Activated CD4-positive, alpha-beta T cell treated with anti-CD3 and anti-CD28 coated beads, Interleukin-2, amount 50 U/mL, for 16 hours (primary cell): ENCODE measurements at places on chromosomes 2 and 18.

- no peak for DNase-seq
These were observed 219.3 kb upstream of the FOSL2 start for GRCh38 chr2:28173377-28173776.

- no peak for DNase-seq
These were observed 290.8 kb downstream of the PRKCE start for GRCh38 chr2:45942237-45942738.

- DNase-seq, result no peak
These were observed 641.6 kb downstream of the SUCLG1 start for GRCh38 chr2:83817511-83817910.

DNA sequence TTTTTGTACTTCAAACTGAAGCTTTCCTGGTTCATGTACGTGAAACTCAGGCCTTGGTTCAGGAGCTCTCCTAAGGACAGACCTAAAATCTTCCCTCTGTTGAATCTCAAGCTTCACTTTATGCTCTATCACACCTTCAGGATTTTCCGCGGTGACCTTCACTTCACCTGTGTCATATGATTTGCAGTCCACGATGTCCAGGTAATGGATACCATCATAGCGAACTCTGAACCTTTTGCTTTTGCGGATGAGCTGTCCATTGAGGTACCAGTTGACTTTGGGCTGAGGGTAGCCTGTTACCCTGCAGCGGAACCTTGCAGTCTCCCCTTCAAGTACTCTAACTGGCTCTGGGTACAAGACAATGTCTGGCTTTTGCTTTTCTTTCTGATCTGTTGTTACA, 31.2 kb downstream of the TTN start:
- DNase-seq, result no peak

GRCh38 chr2:203830304-203831055, 37.1 kb upstream of the CTLA4 start:
- peak; percentile 89 for DNase-seq

DNA sequence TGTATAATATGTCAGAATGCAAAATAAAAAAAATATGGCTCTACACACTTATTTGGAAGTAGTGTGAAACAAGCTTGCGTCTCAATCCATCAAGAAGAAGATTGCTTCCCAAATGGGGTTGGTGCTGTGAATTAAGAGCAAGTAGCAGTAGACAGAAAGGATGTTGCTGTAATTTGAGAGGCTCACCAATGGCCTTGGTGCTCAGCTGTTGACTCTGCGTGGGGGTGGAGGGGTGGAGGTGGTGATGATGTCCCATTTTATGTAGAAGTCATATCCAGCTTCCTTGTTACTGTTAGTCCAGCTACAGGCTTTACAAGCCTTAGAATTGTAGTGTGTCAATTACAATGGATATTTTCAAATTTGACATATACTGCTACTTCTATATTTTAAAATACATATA, 223.4 kb upstream of the RND3 start:
- DNase-seq, result no peak

DNA sequence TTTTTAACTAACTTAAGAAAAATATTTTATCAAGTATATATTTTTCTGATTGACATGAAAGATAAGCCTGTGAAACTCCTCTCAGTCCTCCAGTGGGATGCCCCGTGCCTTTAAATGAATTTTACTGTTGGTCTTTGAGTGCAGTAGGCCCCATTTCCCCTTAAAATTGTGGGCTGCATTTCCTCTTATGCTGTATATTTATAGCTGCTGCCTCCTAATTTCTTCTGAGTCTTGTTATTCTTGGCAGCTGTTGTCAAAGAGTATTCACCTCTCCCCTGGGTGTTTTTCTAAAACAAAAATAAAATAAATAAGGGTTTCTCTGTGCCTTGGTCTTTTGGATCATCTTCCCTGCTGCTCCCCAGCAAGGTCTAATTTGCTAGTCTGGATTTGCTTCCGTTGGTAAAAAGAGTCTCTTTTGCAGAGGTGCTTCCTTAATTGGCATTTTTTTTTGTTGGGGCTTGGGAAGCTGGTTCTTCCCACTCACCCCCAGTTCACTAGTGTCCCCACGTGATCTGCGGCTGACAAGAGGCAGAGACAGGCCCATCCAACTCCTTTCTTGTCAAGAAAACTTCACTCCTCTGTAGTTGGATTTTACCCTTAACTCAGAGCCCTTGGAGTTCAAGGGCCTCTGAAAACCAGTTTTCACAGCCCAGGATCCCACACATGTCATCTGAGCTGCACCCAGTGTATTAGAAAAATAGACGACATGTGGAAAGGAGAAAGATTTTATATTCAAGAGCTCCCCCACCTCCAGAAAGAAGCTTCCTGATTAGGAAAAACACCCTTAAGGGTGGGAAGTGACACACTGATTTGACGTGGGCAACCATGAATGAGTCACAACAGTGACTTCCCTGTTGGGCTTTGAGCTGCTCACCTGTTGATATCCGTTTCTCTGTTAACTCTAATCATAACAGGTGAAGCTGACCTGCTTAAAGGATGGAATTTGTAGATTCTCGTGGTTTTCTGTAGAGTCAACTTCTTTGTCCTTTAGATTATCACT, 431.5 kb downstream of the DCDC2C start:
- no peak for DNase-seq

DNA sequence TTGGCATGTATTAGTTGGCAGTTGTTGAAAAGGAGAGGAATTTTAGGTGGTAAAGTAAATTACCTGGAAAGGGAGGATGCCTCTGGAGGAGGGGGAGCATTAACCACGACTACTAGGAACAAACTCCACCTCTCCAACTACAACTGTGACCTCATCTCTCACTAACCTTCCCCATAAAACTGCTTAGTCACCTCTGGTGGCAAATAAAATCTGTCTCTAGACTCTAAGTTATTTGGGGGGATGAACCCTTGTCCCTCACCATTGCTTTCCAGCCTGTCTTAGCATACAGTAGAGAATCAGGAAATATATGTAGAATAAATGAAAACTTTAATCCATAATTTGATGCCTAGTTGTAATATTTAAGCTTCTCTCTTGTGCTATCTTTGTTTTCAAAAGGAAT, 27.6 kb upstream of the MYO1B start:
- no peak for DNase-seq
